Renal pelvis (tissue), 12 donors: ENCODE measurements at places on chromosomes 11 and 22. TPM values are rescaled to one million over a fixed set of nuclear protein-coding genes. Genes with fewer than 3 reads are reported as not detected.

CST6 gene
- not detected for polyA plus RNA-seq

LGR4 gene
- polyA plus RNA-seq: 153 TPM

GRCh38 chr22:27801616-27802345 lies at the start of gene MN1:
Gene MN1 (minus strand): TSS chr22:27801756. CDS start chr22:27800543, 1,213 bp downstream.
- peak; percentile 67 for DNase-seq

- DNase-seq: no peak
Measured at GRCh38 chr22:30830907-30831306, 136.2 kb downstream of the OSBP2 start.

DNA sequence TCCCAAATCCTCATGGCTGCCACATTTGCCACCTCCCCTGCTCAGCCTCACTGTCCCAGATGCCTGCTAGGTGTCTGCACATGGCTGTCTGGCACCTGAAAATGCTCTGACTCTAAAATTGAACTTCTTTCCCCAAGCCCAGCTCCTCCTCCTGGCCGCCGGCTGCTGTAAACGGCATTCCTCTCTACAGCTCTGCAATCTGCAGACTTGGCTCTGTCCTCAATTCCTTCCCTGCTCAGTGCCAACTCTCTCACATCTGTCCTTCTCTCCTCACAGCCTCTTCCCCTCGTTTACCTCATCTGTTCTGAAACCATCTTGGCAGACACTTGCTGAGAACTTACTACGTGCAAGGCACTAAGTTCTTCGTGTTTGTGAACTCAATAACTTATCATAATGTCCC lies 169.4 kb upstream of the SYT13 start:
- DNase-seq: no peak

- DNase-seq: no peak
Measured at GRCh38 chr11:14418801-14419417, 59.9 kb upstream of the RRAS2 start.

DNA sequence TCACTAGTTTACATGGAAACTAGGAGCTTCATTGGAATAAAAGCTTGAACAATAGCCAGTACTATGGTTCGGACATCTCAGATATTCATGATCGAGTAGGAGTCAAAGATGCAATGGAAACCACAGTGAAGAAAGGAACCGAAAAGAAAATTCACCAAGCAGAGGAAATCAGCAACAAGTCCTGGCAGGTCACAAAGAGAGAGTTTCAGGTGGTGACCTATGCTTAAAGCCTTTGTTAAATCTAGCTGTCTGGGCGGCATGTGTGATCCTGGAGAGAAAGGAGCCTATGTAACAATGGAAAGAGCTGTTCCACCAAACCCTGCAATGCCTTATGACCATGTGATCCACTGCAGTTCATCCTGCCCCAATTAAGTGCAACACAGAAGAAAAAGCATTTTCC lies 68.9 kb upstream of the POU2AF2 start:
- DNase-seq: no peak
